Nucleus accumbens (tissue), 56 donors: ENCODE measurements at places on chromosomes 6 and 20.

DNA sequence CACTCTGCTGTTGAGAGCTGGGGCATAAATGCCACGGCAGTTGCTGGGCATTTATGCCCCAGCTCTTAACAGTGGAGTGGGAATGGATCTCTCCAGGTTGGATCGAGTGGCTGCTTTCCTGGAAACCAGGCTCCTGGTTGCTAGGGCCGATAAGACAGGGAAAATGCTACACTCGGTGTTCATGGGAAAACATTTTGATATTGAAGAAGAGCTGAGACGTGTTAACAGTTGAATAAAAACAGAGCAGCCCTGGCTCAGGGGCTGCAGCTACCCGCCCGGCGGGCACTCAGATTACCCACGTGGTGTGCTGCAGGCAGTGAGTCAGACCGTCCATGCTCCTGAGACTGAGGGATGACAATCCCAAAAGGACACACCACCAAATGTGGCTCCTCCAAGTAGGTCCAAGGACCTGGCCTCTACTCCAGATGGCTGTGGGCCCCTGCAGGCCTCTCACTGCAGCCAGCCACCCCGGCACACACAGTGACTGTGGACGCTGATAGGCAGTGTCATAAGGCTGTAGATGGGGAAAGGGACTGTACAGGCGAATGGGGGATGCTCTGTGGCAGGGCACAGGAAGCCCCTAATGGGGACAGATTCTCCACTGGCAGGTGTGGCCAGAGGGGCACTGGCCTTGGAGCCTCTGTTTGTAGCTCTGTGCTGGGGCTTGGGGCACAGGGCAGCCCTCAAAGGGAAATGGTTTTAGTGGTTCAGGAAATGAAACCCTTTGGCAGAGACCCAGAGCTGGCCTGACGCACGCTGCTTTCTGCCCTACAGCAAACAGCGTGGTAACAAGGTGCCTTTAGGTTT is 237.8 kb downstream of the LY86 start:
- DNase-seq, result no peak

DNA sequence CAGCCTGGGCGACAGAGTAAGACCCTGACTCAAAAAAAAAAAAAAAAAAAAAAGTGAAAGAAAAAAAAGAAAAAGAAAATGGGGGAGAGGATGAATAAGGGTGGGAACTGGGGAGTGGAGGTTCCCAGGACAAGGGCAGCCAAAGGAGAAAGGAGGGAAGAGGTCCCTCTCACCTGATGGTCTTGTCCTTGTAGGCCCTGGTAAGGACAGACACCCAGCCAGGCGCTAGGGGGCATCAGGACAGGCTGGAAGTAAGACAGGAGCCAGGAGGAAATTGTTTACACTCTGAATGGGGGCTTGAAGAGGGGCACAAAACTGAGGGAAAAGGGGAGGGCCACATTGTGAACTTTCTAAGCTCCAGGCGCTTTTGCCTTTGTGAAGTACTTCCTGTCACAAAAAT is 2.3 kb upstream of the ALDH5A1 start:
- DNase-seq, result no peak

GRCh38 chr20:24653306-24653705 is 183.9 kb downstream of the SYNDIG1 start:
- no peak for DNase-seq

- no peak for DNase-seq
Measured at GRCh38 chr20:47380481-47380880, 24.0 kb upstream of the ZMYND8 start.

DNA sequence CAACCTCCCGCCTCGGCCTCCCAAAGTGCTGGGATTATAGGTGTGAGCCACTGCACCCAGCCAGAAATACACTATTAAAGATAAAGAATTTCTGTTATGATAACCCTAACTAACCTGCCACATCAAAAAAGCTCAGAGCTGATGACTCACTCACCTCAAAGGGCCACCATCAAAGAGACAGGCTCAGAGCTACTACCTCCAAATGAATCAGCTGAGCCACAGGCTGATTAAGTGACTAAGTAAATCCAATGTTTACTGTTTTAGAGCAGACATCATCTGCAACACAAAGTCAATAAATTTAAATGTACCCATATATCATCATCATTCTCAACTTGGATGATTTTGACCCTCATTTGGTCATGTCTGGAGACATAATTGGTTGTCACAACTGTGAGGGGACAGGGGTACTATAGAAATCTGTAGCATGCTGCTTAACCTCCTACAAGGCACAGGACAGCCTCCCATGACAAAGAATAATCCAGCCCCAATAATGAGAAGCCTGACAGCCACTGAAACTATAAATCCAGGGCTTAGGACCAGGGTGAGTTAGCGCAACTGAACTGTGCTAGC is 106.5 kb downstream of the ATP9A start:
- DNase-seq, result no peak

- DNase-seq, result no peak
Measured at GRCh38 chr20:49490689-49491088, 8.2 kb upstream of the KCNB1 start.

DNA sequence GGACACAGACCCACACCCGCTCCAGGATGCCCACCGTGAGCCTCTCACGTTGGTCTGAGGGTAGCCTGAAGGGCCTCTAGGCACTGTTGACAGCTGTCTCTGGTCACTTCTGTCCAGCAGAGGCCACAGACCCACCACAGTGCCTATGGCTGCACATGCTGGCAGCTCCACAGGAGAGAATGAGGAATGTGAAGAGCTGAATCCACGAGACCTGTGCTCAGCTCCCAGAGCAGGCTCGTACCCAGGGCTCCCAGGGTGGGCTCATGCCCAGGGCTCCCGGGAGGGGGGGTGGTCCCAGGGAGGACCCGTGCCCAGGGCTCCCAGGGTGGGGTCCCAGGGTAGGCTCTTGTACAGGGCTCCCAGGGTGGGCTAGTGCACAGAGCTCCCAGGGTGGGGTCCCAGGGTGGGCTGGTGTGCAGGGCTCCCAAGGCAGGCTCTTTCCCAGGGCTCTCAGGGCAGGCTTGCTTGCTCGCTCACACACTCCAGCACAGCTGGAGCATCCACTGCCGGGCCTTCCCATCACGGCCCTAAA is 201.0 kb downstream of the SYNDIG1 start:
- DNase-seq, result no peak

DNA sequence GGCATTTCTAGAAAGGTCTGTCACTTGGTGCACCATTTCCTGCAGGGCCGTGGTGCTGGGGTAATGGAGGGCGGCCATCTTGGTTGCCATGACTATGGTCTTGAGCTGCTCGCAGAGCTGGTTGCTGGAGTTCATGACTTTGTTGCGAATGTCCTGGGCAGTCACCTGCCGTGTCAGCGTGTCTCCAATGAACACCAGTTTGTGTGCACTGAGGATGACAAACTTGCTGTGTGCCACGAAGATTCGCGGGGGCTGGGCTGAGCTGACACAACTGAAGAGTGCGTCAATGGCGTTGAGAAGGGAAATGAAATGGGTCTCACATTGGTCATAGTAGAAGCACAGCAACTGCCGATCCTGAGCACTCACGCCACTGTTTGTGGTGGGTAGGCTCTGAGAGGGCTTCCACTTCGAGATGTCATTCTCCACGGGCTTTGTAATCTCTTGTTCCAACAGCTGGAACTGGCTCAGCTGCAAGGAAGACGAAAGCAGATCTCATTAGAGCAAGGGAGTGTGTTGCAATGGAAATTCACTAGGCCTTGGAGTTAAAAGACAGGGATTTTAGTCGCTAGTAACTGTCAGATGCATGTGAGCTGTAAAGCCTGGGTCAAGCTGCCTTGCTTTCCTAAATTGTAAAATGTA is 47.1 kb downstream of the NEDD9 start:
- no peak for DNase-seq
